Effector memory CD8-positive, alpha-beta T cell (primary cell): ENCODE measurements at places on chromosomes 6 and 20.
A peak's percentile ranks its signal among the peaks of the same experiment; 100 is the strongest.

DNA sequence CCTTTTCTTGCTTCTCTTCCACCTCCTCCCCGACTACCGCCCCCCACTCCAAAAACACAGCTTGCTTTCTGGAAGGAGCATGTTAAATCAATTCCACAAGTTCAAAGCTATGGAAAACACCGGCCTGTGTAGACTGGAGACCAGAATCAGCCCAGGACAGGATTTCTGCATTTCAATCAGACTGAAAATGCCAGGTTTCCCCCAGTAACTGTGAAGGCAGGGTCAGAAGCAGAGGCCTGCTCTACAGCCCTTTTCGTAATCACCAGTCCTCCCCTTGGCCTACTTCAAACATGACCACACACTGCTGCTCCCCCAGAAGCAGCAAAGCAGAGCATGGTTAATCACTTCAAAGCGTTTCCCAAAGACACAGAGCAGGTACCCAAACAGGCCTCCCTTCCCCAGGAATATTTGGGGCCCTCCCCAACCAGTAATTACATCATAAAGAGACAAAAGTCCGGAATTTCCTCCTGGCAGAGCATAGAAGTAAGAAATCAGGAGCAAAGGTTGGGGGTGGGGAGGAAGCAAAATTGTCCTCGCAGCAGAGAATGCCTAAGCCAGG lies 38.4 kb downstream of the ZMYND8 start:
- H3K27ac ChIP-seq, result peak overlapping the region; percentile 87
- peaks cover 50% of the 10 kb centered on the region for H3K4me1 ChIP-seq
- peaks cover 10% of the 10 kb centered on the region for H3K36me3 ChIP-seq
- no peaks in the 10 kb centered on the region for H3K27me3 ChIP-seq
- peak overlapping the region; percentile 51 for H3K4me3 ChIP-seq
- DNase-seq, result no peak

DNA sequence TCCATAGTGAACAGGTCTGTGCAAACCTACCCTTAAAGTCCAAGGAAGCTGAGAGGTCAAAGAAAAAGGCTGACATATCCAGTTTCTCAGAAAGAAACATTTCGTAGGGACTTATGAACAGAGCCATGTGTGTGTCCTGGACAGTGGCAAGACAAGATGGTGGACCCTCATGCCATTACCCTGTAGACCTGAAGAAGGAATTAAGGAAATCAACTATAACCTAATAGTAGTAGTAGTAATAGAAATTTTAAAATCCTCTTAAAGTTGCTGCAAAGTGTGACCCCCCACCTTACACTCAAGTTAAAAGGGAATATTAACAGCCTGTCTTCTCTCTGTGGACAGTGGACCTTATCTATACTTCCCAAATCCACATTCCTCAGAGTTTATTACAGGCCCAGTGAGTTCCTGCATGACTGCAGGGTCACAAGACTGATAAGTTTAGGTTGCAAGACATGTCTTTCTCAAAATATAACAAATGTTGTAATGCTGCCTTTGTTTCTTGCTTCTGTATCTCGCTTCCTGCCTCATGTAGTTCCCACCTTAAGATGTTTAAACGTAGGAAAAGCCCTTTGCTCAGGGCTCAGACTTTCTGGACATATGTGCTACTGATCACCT lies 10.6 kb downstream of the IL22RA2 start:
- H3K4me1 ChIP-seq, result peaks cover 25% of the 10 kb centered on the region
- no peak for DNase-seq
- no peak overlapping the region for H3K4me3 ChIP-seq
- peaks cover 9% of the 10 kb centered on the region for H3K27me3 ChIP-seq

GRCh38 chr20:25041813-25042530 lies 16.0 kb downstream of the ACSS1 start:
- H3K27ac ChIP-seq, result peak overlapping the region; percentile 92
- peak overlapping the region; percentile 59 for H3K4me3 ChIP-seq
- H3K27me3 ChIP-seq, result no peaks in the 10 kb centered on the region
- DNase-seq, result no peak

DNA sequence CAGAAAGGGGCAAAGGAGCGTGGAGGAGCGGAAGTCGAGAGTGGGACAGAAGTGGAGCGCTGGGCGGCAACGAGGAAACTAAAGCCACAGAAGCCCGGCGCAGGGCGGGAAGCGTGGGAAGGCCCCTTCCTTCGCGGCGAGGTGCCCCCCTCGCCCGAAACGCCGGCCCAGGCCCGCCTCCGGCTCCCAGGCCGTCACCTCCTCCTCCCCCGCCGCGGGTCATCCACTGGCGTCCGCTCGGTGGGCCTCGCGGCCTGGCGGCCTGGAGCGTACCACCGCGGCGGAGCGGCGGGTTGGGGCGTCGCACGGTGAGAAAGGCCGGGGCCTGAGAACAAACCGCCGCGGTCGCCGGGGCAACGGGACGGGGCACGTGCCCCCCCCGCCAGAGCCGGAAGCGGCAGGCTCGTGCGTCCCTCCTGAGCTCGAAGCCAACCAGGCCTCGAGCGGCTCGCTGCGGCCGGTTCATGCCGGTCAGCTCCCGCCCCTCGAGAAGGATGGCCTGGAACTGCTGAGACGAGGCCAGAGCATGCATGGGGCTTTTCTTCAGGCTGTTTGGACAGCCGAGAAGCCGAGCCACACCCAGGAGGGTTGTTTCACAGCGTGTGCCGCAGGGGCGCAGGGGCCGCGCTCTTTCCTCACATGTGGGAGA lies at the start of gene TCP11:
Gene TCP11, minus strand, starts transcription at position 333 of the 649 bp plus-strand sequence. CDS start 469 bp downstream, outside the sequence.
- H3K36me3 ChIP-seq, result peaks cover 4% of the 10 kb centered on the region
- DNase-seq, result peak; percentile 17
- peak within 1 kb of the TSS; percentile 67 for H3K4me3 ChIP-seq
- peak within 1 kb of the TSS; percentile 33 for H3K27ac ChIP-seq
- peaks cover 37% of the 10 kb centered on the region for H3K27me3 ChIP-seq

DNA sequence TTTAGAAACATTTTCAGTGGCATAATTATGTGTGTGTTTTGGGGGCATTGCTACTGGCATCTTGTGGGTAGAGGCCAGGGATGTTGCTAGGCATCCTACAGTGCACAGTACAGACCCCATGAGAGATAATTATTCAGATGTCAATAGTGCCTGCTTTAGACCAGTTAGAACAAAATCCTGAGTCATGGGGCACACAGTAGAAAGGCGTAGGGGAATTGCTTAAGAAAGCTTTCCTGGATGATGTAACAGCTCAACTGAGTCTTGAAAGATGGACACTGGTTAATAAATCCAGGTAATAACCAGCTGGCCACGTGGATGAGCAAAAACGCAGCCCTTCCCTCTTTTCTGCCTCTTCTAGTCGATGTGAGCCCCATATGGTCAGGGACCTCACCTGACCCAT lies 51.1 kb downstream of the KCNB1 start:
- no peak for DNase-seq
- H3K4me1 ChIP-seq, result no peaks in the 10 kb centered on the region
- H3K4me3 ChIP-seq, result no peak overlapping the region
- H3K36me3 ChIP-seq, result no peaks in the 10 kb centered on the region
- peaks cover 60% of the 10 kb centered on the region for H3K27me3 ChIP-seq

DNA sequence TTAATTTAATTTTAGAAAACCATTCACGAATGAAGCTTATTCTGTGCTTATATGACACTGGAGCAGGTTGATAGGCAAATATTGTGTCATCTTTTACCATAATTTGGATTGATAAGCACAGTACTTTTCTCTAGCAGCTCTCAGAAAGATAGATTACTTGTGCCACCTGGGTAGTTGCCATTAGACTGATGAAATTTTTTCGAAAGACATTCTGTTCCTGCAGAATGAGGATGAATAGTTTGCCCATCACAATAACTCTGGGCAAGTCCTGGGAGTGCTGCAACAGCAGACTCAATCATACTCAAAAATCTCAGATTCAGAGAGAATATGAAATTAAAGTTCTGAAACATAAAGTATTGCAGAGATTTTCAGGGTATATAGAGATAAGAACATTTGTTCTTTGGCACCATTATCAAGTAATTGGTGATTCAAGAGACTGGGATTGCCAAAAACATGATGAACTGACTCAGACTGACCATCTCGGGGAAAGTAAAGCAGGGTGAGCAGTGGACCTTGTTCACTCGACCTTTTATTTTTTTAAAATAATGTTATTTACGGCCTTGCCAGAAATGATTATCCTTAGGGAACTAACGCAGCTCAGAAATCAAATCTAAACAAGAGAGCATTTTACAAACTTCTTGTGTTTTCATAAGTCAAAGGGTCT lies 65.8 kb upstream of the PTCHD4 start:
- H3K4me3 ChIP-seq, result no peak overlapping the region
- H3K4me1 ChIP-seq, result no peaks in the 10 kb centered on the region
- H3K27me3 ChIP-seq, result no peaks in the 10 kb centered on the region
- H3K27ac ChIP-seq, result no peak overlapping the region

DNA sequence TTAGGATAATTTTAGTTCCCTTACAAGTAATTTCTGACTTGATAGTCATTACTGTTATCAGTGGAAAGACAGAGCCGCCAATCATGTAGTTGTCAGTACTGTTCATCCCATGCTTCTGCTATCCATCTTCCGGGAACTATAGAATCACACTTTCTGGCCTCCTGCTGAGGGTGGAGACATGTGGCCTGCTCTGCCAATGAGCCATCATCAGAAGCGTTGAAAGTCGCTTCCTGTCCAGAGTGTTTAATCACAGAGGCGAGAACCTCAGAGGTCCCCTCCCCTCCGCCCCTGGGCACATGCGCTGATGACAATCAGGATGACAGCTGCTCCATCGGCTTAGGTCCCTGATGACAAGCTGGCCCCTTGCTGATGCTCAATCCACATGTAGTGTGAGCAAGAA lies 3.0 kb downstream of the DDO start:
- no peak for DNase-seq
- peaks cover 5% of the 10 kb centered on the region for H3K4me1 ChIP-seq
- H3K4me3 ChIP-seq, result no peak overlapping the region
- H3K27ac ChIP-seq, result no peak overlapping the region
